Nasal cavity respiratory epithelium epithelial cell of viscerocranial mucosa (primary cell): ENCODE measurements at places on chromosomes 13 and 19. TPM values are rescaled to one million over a fixed set of nuclear protein-coding genes. Genes with fewer than 3 reads are reported as not detected.

ICAM1 gene
- 1.0 and 8.2 TPM in 2 replicates for total RNA-seq

PTPRS gene
- total RNA-seq, result 13.7 and 46.2 TPM in 2 replicates

AP2A1 gene
- total RNA-seq, result 36.9 and 89.5 TPM in 2 replicates

PSG1 gene
- total RNA-seq, result not detected in 2 replicates

PIP5K1C gene
- 5.5 and 31.3 TPM in 2 replicates for total RNA-seq

ZNF497 gene
- total RNA-seq, result 1.0 and 2.7 TPM in 2 replicates

ADAMTSL5 gene
- total RNA-seq, result 3.1 and 8.6 TPM in 2 replicates

ZSCAN4 gene
- under 0.01 and 0.50 TPM in 2 replicates for total RNA-seq

SMIM44 gene
- not detected in 2 replicates for total RNA-seq

MPND gene
- total RNA-seq, result 3.8 and 7.5 TPM in 2 replicates

CD209 gene
- total RNA-seq, result not detected in 2 replicates

PTGIR gene
- total RNA-seq, result not detected in 2 replicates

IGSF23 gene
- total RNA-seq, result not detected in 2 replicates

MAMSTR gene
- total RNA-seq, result 0.34 and 0.57 TPM in 2 replicates

GRK1 gene
- not detected in 2 replicates for total RNA-seq

SHISA7 gene
- total RNA-seq, result not detected in 2 replicates

KLF1 gene
- under 0.01 TPM in 1 of 2 replicates, not detected in the other for total RNA-seq

SLITRK6 gene
- total RNA-seq, result 3.8 TPM in 2 replicates

KLK3 gene
- total RNA-seq, result not detected in 2 replicates

CRX gene
- not detected in 2 replicates for total RNA-seq

RUBCNL gene
- 0.07 and 0.68 TPM in 2 replicates for total RNA-seq
